DMS 273 treated with DMSO at 0.1 percent for 48 hours (cell line): ENCODE measurements at places on chromosomes 6 and 20.
A peak's percentile ranks its signal among the peaks of the same experiment; 100 is the strongest.

- DNase-seq = no peak
These were observed 77.0 kb downstream of the FAM120B start for GRCh38 chr6:170383466-170384035.

GRCh38 chr6:168599769-168600330, 158.9 kb downstream of the SMOC2 start:
- no peak for DNase-seq

GRCh38 chr20:4592316-4593148, 129.2 kb upstream of the PRND start:
- DNase-seq = no peak

DNA sequence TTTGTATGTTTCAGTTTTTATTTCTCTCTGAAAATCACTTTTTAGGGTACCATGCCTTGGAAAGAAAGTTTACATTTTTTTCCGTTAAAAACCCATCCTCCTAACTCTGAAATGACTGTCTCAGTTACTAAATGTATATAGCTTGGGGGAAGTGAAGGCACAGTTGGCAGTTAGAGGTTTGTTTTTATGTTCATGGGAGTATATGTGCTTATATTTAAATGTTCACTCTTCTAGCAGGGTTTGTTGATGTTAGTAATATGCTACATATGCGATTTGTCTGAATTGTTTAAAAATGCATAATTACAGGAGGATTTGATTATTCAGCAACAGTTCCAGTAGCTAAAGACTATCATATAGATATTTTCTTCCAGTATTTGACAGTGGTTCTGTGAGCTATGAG, 31.1 kb downstream of the CDKAL1 start:
- DNase-seq = no peak

DNA sequence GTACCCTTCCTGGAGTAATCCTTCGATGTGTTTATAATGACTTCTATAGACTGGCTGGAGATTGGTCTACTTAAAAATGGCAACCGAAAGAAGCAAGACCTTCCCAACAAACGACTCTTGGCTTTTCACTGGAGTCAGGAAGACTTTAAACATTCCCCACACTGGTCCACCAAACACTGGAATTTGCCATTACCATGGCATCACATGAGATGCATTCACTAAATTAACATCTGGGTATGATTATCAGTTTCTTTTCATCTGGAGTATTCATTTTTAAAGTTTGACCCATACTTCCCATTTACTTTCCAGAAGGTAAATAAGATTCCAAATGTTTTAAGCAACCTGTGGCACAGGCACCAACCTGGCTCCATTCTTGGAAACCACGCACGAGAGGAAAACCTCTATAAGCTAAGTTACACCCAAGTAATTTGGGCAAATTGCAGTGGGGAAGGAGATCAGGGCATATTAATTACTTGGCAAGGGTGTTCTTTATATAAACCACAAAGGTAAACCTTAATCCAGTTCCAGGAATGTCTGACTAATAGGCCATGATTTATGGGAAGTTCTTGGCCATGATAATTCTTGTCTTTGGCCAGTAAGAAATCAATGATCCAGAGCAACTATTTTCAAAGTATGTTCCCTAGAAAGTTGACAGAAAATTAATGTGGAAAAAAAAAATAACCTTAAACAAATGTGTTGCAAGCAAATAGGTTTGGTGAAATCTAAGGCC, 190.0 kb upstream of the COL21A1 start:
- no peak for DNase-seq

DNA sequence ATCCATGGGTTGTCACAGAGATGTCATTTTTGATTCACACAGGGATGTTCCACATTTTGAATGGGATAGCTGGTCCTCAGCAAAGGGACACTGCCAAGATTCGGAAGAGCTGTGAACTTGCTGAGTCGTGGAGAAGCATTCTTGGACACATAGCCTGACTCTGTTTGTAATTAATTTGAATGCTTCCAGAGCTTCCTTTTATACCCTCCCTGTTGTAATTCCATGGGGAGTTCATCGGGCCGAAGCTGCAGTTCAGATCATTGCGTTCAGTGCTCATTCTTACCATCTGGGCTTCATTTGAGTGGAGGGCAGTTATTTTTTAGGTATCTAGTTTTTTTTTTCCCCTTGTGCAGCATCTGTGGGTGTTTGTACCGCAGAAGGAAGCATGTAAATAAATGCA, 126.5 kb downstream of the SLC24A3 start:
- no peak for DNase-seq

GRCh38 chr20:51014797-51015722, 7.8 kb downstream of the KCNG1 start:
- DNase-seq = peak; percentile 54

GRCh38 chr6:4794140-4794707, 18.0 kb downstream of the CDYL start:
- DNase-seq = no peak

- DNase-seq = no peak
These were observed 514 bp downstream of the TCFL5 start for GRCh38 chr20:62860924-62861691.

GRCh38 chr6:106413016-106413415, 52.5 kb downstream of the CRYBG1 start:
- no peak for DNase-seq

- peak; percentile 22 for DNase-seq
These were observed 104.4 kb downstream of the NCR2 start for GRCh38 chr6:41439524-41440418.

DNA sequence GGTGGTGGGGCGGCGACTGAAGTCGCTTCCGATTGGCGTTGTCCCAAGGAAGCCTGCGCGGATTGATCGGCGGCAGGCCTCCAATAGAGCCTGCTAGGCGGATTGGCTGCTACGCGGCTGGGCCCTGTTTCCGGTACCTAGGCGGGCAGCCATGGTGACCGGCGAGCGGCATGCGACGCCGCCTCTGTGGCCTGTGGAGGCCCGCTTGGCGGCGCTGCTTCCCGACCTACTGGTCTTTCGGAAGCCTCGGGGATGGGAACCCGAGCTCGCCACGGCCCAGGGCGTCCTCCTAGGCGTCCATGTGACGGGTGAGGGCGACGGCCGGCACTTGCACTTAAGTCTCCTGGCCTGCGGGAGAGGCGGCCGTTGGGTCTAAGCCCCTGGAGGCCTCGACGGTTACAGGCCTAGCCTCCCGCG, 28.1 kb downstream of the NFYA start:
- DNase-seq = no peak
